Stimulated activated CD8-positive, alpha-beta memory T cell treated with anti-CD3 and anti-CD28 coated beads, Interleukin-15, amount 100 ng/mL, for 4 hours (primary cell): ENCODE measurements at places on chromosomes 4 and X.

DNA sequence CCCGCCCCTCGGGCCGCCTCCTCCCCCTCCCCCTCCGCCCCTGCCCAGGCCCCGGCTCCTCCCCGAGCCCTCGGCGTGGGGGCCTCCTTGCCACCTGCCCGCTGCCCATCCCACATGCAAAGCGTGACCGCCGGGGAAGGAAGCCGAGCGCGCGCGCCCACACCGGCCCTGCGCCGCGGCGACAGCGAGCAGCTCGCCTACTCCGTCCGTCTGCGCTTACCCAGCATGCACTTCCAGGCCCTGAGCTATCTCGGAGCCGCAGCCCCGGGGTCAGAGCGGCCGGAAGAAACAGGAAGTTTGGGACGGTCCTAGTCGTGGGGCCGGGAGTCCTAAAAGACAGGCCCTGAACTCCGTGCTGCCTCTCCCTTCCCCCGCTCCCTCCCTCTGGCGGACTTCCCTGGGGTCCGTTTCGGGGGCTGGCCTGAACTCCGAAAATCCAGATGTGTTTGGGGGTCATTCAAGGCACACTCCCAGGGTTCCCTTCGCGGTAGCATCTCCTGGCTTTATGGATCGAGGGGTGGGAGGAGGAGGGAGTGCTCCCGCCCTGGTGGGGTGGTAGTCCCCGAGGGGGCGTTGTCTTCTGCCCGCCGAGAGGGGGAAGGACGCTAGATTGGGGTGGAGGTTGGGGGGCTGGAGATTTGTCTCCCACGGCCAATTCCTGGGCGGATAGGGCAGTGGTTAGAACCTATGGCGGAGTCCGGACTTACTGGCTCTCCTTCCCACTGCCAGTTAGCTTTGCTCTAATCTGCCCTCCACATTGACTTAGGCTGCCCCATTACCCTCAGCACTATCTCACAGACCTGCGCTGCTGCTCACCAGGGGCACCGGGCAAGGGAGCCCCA lies 25.0 kb upstream of the BCORL1 start:
- no peak for DNase-seq

GRCh38 chrX:103550415-103551051 lies 31.2 kb upstream of the RAB40A start:
- DNase-seq, result no peak

- DNase-seq, result no peak
These were observed 154.6 kb upstream of the MAGEB2 start for GRCh38 chrX:30060718-30061117.

- no peak for DNase-seq
These were observed 149.8 kb upstream of the TBL1X start for GRCh38 chrX:9315086-9315485.

GRCh38 chr4:40704073-40704472 lies 45.7 kb upstream of the NSUN7 start:
- DNase-seq, result no peak

DNA sequence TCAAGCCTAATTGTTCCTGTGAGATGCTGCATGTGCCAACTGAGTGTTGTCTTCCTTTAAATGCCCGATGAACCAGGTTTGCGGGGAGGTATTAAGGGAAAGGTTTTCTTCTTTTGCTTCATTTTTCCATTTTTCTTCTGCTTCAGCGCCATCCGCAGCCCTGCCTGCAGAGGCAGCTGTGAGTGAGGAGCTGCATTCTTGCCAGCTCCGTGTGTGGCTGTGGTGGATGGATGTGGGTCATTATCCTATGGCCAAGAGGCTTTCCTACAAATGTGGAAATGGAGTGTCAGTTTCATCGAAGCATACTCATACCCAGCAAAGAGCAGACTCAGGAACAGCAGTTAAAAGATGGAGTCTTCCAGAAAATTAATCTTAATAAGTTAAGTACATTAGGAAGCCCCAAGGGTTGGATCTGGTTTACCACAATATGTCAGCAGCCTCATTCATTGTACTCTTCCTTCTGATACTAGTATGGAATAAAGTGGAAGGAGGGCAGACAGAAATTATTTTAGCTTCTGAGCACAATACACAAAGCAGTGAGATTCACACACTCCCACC lies 37.6 kb downstream of the TNIP3 start:
- no peak for DNase-seq
